ENCODE measurements at places on chromosomes 1 and 21.

- no peak for DNase-seq
Observed at GRCh38 chr21:37593740-37594471, 227.3 kb downstream of the DYRK1A start.

DNA sequence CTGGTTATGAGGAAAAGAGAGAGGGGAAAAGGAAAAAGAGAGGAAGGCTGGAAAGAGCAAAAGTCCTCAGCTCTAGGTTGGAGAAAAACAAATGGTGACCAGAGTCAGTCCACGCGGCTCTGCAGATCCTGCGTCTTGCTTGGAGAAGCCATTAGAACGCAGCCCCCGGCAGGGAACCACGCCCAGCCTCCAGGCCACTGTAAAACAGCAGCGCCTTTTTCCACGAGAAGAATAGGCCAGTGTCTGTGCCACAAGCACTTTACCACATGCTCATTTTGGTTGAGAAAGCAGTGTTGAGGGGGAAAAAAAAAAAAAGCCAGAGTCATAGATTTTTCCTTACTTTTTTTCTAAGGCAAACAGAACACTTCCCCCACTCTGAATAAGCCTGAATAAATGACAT lies 846.9 kb upstream of the ADAMTS5 start:
- DNase-seq = no peak

DNA sequence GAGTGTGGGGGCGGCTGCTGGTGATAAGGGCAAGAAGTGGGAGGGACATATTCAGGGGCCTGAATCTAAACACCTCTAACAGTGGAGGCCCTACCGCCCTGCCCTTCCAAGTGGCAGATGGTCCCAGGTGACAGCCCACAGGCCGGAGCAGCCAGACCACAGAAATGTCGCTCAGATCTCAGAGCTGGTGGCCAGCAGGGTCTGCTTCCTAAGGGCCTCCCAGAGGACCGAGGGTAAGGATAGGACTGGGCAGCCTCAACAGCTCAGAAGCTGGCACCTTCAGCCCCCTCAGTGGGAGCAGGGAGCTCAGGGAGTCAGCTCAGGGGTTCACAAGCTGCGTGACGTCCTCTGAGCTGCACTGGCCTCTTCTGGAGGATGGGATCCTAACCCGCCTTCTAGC lies 201.8 kb upstream of the ZC3H12A start:
- DNase-seq = no peak

- no peak for DNase-seq
Observed at GRCh38 chr1:210201681-210202080, 30.9 kb upstream of the SERTAD4 start.

DNA sequence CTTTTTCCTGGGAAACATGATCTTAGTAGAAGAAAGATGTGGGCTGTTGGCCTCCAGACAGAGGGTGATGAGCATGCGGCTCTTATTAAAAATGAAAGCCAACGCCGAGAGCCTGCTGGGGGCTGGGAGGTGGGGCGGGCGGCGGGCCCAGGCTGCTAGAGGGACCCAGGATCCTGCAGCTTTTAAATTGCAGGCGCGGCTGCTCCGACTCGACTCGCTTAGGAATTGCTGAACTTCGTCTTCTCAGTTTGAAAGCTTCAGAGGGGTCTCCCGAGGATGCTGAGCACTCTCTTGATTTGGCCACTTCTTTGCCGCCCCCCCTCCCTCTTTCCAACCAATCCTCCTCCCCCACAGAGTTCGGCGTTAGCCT lies 1.2 kb downstream of the AGPAT3 start:
- no peak for DNase-seq

DNA sequence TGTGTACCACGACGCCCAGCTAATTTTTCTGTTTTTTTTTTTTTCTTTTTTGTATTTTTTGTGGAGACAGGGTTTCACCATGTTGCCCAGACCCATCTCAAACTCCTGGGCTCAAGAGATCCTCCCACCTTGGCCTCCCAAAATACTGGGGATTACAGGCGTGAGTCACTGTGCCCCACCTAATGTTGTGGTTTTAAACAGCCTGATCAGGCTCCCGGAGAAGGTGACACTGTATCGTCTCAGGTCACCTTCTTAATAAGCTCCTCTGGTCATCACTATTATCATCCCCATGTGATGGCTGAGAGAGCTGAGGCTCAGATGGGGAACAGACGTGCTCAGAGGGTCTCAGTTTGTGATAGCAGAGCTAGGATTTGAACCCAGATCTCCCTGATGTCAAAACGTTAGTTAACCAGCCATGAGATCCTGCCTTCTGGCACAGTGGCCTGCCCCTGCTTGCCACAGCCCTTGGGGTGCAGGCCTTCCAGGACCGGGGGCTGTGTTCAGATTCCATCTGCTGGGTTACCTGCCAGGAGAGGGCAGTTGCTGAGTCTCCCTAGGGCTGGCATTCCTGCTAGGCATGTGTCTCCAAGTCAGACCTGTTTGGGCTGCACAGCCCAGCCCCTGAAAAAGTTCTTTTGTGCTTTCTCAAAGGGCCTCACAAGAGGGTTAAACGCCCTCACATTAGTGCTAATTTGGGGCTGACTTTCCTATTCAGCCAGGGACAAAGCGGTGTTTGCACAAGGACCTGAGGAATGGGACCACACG lies 32.7 kb upstream of the GRHL3 start:
- no peak for DNase-seq

Measured in left forelimb (tissue), 1 donor.